KBM-7 (cell line): ENCODE measurements at places on chromosomes 12 and 14.

DNA sequence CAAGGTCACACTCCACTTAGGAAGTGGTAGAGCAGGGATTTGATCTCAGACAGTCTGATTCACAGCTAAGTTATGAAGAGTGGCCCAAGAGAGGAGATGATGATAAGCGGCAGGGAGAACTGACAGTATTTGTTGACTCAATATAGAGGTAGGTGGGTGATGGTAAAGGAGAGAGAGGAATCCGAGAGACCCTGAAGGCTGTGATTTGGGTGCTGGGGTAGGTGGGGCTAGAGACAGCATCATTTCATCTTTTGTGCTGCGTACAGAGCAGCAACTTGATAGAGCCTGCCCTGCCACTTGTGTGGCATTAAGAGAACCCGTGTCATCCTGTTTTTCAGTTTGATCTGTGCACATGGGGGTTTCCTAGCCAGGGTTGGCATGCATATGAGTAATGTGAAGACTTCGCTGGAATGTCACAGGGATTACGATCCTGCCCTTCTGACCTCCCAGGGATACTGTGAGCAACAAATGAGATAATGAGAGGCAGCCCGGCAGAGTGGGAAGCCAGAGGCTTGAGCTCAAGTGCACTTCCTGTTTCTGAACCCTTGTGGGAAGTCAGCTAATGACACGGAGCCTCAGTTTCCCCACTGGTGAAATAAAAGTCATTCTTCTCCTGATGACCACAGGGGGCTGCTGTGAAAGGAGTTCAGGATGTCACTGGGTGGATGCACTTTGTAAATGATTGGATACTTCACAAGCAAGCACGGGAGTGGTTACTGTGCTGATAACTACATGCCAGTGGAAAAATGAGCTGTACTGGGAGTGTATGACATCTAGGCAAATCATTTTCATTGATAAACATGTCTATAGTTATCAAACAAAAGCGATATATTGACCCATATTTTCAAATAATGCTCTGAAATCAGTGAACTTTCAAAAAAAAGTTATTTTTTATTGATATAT, 59.5 kb upstream of the IGF1 start:
- no peak for DNase-seq

- DNase-seq = no peak
Observed at GRCh38 chr14:55005071-55005470, 21.8 kb downstream of the WDHD1 start.

- no peak for DNase-seq
Observed at GRCh38 chr12:67765776-67766766, 117.5 kb downstream of the DYRK2 start.

DNA sequence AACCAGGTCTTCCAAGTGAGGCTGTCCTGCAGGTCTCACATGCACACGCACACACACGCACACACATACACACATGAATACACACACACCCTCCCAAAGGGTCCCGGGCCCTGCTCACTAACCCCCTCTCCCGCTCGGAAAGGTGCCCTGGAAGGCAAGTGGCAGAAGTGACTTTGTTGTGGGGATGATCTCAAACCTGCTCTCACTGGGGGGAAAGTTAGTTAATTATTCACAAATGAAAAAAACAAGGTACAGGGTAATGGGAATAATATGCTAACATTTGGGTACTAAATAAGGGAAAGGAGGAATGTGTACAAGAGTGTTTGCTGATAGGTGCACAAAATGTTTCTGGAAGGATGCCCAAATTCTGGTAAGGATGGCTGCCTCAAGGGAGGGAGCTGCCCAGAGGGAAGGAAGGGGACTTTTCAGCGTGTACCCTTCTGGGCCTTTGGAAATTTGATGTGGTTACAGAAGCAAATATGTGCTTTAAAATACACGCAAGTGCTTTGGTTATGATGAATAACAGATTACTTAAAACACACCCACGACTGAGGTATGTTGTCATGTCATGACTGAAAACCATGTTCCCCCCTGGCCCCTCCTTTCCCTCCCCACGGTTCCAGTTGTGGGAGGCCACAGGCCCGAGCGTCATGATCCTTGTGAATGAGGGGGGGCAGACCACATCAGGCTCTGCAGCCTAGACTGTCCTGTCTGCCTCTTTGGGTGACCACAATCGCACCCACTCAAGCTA, 43.3 kb upstream of the PLEKHG6 start:
- DNase-seq = no peak

DNA sequence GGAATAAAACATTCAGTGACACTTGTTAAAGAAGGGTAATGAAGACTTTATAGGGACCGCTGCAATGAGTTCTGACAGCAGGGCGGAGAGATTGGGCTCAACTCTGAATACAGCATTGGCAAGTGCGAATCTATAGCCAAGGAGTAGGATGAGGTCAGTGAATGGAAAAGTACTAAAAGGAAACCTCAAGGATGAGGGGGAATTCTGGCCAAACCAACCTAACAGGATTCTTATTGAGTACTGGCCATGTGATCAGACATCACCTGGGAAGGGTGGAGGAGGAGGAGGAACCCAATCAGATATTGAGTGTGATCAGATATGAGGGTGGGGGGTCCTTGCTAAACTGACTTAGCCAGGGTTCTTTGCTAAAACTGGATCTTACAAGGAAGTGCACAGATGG, 31.0 kb downstream of the DRAM1 start:
- DNase-seq = no peak

- no peak for DNase-seq
Observed at GRCh38 chr12:95300286-95300685, 82.7 kb downstream of the VEZT start.

- no peak for DNase-seq
Observed at GRCh38 chr12:94183708-94184379, 35.5 kb downstream of the PLXNC1 start.
